ENCODE measurements at places on chromosomes 1 and 21. TPM values are rescaled to one million over a fixed set of nuclear protein-coding genes. Genes with fewer than 3 reads are reported as not detected.

GRCh38 chr1:239268007-239268406 lies 118.4 kb upstream of the CHRM3 start:
- DNase-seq: no peak

Gene LCE1E
- polyA plus RNA-seq: not detected

Gene ZMPSTE24
- polyA plus RNA-seq: 44.4 TPM

Gene TMPRSS3
- 1.0 TPM for polyA plus RNA-seq

DNA sequence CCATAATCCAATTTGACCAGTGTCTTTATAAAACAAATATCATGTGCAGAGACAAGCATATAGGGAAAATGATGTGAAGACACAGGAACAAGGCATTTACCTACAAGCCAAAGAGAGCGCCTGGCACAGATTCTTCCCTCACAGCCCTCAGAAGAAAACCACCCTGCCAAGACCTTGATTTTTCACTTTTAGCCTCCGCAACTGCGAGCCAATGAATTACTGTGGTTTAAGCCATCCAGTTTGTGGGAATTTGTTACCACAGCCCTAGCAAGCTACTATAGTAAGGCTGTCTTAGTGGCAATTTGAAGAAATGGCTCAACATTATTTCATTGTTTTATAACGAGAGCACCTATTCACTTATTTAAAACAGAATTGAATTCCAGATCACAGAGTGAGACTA lies 85.7 kb upstream of the CCDC190 start:
- no peak for DNase-seq

- no peak for DNase-seq
Observed at GRCh38 chr1:227225715-227226346, 92.5 kb downstream of the CDC42BPA start.

GRCh38 chr1:235054466-235054865 lies 74.2 kb downstream of the TOMM20 start:
- no peak for DNase-seq

DNA sequence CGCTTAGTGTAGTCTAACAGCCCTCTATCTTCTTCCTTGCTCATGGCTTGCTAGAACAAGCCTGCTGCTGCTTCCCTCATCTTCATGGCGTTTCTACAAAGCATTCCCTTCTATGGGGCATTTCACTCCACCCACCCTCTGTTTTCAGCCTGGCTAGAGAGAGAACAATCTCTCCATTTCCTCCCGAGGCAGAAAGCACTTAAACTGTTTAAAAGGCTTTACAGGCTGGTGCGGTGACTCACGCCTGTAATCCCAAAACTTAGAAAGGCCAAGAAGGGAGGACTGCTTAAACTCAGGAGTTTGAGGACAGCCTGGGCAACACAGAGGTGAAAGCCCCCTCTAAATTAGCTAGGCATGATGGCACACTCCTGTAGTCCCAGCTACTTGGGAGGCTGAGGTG lies 17.8 kb downstream of the ORC1 start:
- no peak for DNase-seq

Gene CREB3L4
- polyA plus RNA-seq: 44.9 TPM

- no peak for DNase-seq
Observed at GRCh38 chr1:179190861-179191260, 38.6 kb downstream of the ABL2 start.

Gene IFI44L
- polyA plus RNA-seq: 3.0 TPM

DNA sequence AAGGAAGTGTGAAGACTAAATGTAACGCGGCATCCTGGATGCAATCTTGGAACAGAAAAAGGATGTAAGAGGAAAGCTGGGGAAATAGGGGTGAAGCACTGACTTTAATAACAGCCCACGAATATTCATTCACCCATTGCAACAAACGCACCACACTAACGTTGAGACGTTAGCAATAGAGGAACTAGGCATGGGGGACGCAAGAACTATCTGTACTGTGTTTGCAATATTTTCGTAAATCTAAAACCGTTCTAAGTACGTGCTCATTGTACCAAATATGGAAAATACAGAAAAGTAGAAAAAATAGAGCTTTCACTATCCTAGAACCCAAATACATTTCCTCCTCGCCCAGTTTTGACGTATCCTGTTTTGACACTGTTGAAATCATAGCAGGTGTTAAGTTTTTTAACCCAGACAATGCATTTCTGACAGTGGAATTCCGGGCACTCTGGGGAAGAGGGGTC lies 3.9 kb downstream of the LAPTM5 start:
- DNase-seq: no peak

Gene RNU1-2
- 2.7 TPM for polyA plus RNA-seq

- DNase-seq: no peak
Observed at GRCh38 chr1:29520571-29521437, 284.5 kb downstream of the PTPRU start.

DNA sequence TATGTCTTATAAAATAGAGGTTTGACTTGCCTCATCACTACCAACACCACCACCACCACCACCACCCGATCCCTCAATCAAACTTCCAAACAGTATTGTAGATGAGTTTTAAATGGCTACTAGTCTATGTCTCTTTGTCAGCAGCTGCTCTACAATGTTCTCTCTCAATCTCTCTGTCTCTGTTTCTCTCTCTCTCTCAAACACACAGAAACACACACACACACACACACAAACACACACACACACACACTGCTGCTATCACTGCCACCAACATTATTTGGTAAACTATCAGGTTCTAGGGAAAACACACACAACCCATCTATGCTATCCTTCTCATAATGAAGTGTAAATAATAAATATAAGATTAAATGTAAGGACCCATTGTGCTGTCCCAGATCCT lies 2.4 kb downstream of the TNFSF4 start:
- DNase-seq: no peak

DNA sequence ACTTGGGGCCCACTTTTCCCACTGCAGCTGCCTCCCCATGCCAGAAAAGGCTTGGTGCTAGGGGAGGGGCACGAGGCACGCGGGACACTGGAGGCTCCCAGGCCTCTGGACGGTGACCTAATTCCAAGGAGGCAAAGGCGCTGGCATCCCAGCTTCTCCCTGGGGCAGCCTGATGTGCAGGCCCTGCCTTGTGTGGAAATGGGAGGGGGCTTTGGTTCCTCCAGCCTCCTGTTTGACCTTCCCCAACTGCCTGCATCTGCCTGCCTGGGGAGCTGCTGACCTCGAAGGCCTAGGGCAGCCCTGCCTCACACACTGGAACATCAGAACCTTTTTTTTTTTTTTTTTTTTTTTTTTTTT lies 39.9 kb downstream of the KIAA1614 start:
- DNase-seq: no peak

DNA sequence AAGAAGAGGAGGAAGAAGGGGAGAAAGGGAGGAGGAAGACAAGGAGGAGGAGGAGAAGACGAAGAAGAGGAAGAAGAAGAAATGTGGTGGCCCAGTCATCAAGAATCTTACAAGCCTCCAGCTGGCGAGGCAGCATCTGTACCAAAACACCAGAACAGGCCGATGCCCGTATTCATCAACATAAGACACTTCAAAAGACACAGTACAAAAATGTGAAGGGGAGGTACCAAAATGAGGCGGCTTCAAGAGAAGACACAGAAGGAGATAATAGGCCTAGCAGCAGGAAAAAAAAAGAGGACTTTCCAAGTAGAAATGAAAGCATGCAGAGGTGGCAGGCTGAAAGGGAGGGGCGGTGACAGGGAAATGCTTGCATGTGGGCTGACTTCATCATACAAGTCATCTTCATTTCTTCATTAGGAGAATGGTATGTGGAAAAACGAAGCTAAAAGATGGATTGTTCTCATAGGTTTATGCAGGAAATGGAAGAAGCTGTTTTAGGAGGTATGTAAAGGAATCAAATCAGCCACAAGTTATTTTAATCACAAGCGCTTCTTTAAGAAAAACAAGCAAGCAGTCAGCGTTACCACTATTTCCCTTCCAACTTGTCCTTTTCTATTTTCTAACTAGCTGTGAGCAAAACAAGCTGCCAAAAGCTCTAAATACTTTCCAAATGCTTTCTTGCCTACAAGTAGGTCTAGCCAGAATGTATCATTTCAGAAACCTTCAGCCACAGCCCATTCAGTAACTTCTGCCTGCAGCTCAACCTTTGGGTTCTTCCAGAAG lies 192.3 kb downstream of the SLC45A1 start:
- peak; percentile 71 for DNase-seq

- DNase-seq: no peak
Observed at GRCh38 chr1:184801503-184801902, 46.8 kb upstream of the EDEM3 start.

- no peak for DNase-seq
Observed at GRCh38 chr1:202959276-202959620, 1.1 kb upstream of the ADIPOR1 start.

GRCh38 chr1:117044217-117044616 lies 15.9 kb upstream of the TTF2 start:
- no peak for DNase-seq

DNA sequence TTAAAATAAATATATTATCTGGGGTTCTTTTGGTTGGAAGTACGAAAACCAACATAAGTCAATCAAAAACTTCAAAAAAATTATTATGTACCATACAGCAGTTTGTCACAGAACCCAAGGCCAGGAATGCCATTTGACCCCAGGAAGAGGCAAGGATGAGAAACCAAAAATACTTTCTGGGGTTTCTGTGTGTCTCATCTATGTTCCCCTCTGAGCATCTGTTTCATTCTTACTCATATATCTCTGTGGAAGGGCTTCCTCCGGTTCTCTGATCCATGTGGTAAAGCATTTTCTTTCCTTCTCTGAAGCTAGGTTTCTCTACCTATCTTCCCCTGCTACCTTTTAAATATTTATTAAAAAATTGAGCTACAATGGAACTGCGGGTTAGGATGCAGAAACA lies 9.8 kb upstream of the FCRL1 start:
- DNase-seq: no peak

GRCh38 chr1:114517348-114517747 lies 6.3 kb upstream of the TRIM33 start:
- no peak for DNase-seq

DNA sequence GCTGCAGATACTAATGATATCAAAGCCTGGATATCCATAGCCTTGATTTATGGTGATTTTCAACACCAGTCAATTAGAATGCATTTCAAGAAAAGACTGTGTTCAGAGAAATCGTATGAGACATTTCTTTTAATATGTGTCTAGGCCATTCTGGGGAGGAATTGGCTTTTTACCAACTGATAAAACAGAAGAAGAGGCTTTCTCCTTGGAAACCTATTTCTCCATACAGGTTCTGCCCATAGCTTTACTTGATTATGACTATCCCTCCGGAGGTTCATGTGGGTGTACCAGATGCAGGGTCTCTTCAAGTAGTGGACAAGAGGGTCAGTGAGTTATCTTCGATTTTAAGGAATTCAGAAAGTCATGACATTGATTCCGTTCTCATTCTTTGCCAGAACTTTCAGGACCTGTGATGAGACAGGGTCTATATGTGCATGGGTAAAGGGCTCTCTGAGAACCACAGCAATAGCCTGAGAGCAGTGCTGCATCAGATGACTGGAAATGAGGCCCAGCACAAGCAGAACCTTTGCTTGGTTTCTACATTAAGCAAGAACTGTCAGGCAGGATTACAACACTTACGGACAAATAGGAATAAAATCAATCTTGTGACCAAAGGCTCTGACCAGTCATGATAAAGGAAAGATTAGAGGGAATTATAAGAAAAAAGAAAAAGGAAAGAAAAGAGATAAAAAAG lies 263.7 kb upstream of the SGIP1 start:
- DNase-seq: no peak

Gene TNNT2
- polyA plus RNA-seq: 4.8 TPM

Gene FAM177B
- polyA plus RNA-seq: 0.31 TPM

- DNase-seq: peak; percentile 64
Observed at GRCh38 chr1:153510984-153511410, 24.8 kb downstream of the S100A6 start.

DNA sequence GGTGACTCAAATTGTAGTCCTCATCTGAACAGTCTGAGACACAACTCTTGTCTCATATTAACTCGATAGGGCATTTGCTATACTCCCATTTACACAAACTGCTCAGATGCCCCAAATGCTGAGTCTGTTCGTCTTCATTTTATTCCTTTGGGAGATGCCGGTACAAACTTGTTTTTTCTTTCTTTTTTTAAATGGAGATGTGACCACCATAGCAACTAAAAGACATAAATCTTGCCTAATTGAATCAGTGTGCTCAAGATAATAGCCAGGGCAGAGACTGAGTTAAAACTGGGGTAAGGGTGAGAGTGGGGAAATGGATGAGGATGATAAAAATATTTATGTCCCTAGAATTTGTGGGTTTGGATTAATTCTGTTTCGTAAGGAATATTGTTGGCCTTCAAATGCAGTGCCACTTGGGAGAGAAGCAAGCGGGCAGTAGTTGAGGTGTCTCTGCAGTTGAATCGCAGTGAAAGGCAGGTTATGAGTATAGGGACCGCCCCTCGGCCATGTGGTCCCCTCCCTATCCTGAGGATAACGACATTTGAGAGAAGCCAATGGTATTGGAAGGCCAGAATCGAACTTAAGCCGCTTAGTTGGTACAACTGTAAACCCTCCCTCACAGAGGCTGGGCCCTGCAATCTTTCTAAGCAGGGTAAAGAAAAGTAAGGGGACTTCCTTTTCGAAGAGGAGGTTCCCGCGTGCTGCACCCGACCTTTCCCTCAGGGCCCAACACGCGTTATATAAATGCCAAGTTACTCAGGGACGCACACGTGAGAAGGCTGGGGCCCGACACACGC lies 859 bp upstream of the LRRC8B start:
- no peak for DNase-seq

Gene SPRR1B
- polyA plus RNA-seq: not detected

DNA sequence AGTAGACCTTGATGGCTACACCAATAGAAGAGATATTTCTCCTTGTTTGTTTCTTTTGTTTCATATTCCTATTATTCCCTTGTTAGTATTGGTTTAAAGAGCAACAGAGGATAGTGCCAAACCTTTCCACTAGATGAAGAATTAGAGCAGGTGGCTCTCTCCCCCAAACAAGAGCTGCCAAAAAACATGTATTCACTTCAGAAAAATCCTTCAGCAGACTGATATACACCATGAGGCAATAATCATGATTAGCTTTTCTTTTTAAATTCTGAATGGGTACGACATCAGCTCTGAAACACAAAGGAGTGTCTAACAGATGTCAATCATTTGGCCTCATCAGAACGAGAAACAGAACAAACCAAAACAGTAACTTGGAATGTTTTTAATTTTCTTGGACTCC lies 67.3 kb upstream of the MAP10 start:
- no peak for DNase-seq

DNA sequence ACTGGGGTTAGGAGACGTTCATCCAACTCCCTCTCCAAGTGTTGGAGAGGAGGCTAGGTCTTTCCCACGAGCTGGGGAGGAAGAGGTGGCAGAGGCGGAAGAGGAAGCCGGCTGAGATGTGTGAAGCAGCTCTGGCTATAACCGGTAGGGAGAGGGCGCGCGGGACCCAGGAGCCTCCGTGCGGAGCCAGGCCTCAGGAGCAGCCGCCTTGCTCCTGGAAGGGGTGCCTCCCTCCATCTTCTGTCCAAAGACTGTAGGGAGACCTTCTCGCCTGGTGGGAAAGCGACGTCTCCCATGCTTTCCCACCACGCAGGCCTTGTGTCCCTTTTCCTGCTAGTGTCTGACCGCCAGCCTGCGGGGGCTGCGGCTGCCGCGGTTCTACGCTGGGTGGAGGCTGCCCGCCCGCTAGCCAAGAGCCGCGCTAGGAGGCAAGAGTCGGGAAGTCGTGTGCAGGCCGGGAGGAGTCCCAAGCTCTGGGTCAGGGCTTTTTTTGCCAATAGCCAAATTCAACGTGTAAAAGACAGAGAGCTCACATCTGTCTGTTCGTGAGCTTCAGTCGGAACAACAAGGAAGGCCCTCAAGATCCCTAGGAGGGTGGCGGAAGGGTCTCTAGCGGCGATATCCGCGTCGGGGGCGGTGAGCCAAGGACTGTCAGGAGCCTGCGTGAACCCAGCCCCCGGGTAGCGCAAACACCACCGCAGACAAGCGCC lies 8.4 kb upstream of the NBPF11 start:
- DNase-seq: no peak

Gene LMOD1
- 3.5 TPM for polyA plus RNA-seq

Gene MAP10
- polyA plus RNA-seq: 7.7 TPM

All from right lung (tissue), 10 donors.